Amygdala (tissue), 56 donors: ENCODE measurements at places on chromosomes 12 and 14.
A peak's percentile ranks its signal among the peaks of the same experiment; 100 is the strongest.

- no peak for DNase-seq
Measured at GRCh38 chr12:867905-868304, 81.6 kb downstream of the RAD52 start.

DNA sequence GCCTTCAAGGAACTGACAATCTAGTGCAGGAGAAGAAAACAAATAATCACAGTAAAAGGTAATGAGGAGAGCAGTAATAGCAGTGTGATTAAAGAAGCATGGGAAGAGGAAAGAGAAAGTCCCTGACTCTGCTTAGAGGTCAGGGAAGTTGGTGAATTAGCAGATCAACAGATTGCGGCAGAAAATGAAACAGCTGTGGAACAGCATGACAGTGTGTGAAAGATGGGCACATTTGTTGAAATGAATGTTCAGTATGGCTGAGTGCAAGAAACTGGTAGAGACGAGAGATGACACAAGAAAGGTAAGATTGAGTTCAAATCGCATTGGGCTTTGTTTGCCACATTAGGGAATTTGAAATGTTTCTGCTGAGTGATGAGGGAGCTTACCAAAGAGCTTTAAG is 63.7 kb upstream of the RASSF8 start:
- DNase-seq = no peak

GRCh38 chr14:56854325-56854724 is 44.0 kb upstream of the OTX2 start:
- DNase-seq = no peak

GRCh38 chr12:20497707-20498106 is 129.4 kb downstream of the PDE3A start:
- no peak for DNase-seq

- no peak for DNase-seq
Measured at GRCh38 chr14:33377596-33378390, 439.1 kb downstream of the NPAS3 start.

- no peak for DNase-seq
Measured at GRCh38 chr12:130097798-130098255, 64.4 kb upstream of the FZD10 start.

DNA sequence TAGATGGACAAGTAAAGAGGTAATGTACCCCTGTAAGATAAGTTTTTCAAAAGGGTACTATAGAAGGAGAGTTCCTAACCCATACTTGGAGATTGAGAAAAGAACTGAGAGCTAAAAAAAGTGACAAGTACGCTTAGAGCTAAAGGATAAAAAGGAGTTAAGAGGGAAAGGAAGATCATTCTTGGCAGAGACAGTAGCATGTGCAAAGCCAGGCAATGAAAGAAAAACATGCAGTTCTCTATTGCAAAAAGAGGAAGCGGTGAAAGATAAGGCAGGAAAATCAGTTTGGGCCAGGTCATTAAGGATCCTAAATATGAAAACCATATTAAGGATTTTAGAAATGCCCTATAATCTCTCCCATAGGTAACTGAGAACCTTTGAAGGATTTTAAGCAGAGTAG is 500.4 kb upstream of the GARIN6 start:
- no peak for DNase-seq

DNA sequence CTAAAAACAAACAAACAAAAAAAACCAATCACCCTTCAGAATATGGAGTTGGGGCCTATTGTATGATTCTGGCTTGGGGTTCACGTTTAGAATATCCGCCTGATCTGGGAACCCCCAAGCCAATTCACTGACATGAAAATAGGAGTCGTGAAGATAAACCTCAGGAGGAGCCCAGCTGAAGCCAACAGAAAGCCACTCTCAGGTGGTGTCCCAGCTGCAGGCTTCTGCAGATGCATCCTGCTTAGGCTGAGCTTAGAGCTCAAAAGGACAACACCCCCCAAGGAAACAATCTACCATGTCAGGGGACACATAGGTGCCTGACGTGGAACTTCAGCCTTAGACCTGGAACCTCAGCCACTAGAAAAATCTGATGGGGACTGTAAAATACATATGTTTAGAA is 51.9 kb downstream of the SYNE3 start:
- no peak for DNase-seq

GRCh38 chr14:101960225-101960624 is 4.1 kb upstream of the DYNC1H1 start:
- no peak for DNase-seq

- no peak for DNase-seq
Measured at GRCh38 chr12:118119449-118119879, 15.7 kb upstream of the VSIG10 start.

GRCh38 chr12:124673801-124674617 is 106.6 kb upstream of the NCOR2 start:
- peak; percentile 87 for DNase-seq

- no peak for DNase-seq
Measured at GRCh38 chr14:85085981-85086380, 444.0 kb upstream of the FLRT2 start.

DNA sequence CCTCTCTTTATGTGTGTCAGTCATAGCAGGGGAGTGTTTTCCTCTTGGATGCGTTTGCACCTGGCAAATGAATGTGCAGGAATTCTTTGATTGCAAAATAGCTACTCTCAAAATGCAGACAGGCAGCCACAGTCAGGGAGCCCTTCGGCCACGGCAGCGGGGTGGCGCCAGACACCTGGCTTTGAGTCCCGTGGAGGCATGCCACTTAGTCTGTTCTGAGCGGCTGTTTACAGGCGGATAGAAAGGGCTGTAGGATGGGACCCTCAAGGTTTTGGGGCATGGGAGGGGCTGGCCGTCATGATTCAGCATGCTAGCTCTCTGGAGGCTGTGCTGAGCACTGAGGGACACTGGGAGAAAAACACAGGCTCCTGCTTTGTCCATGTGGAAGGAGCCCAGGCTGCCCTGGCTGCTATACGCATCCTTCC is 117.1 kb downstream of the SLC25A47 start:
- DNase-seq = peak; percentile 43

DNA sequence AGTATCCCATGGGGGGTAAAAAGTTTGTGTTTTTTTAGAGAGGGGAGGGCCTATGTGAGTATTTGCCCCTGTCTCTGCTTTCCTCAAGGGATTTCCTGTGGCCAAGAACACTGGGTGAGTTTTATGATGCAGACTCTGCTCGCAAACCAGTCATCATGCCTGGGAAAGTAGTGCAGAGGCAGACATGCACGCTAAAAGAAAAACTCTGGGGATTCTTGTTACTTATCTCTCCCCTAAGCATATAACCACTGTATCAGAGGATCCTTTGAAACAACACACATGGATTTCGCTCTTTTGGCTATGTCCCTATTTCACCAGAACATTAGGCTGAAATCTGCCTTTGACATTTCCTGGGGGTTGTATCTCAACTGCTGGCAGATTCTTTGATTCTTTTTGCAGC is 1845.8 kb upstream of the SEL1L start:
- no peak for DNase-seq

- no peak for DNase-seq
Measured at GRCh38 chr14:99534863-99535262, 53.7 kb downstream of the CCNK start.

DNA sequence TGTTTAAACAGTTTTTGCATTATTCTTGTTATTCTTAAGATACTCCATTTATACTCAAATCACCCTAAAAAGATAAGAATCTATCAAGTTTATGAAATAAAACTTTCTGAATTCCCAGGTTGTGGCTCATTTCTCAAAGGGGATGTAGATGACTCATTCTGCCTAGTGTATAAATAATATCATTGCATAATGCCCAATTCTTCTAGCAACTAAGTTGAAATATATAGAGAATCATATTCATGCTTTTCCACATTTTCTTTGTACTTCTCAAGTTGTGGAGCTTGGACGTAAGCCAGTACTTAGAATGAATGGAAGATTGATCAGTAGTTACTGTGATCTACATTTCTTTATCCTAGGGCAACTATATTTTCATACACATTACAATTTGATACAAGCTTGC is 201.1 kb downstream of the PPFIA2 start:
- no peak for DNase-seq

DNA sequence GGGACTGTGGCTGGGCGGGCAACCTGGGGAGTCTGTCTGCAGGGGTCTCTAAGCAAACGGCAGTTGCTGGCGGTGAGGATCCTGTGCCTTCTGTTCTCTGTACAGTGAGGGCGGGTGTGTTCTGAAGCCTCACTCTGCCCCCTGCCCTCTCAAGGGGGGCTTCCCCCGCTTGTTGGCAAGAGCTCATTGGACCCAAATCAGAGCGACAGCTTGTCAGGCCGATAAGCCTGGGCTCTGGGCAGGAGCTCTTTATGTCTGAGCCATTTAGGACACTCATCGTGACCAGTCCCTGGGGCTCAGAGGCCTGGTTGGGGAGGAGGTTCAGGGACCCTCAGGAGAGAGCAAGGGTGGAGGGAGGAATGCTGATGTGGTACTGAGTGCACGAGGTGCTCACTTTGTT is 136.0 kb downstream of the TSPAN9 start:
- no peak for DNase-seq

- no peak for DNase-seq
Measured at GRCh38 chr12:104844123-104844522, 114.0 kb downstream of the SLC41A2 start.

GRCh38 chr12:54411391-54412241 is 7.5 kb downstream of the ITGA5 start:
- DNase-seq = no peak

- DNase-seq = no peak
Measured at GRCh38 chr12:130347588-130347987, 9.9 kb downstream of the PIWIL1 start.

DNA sequence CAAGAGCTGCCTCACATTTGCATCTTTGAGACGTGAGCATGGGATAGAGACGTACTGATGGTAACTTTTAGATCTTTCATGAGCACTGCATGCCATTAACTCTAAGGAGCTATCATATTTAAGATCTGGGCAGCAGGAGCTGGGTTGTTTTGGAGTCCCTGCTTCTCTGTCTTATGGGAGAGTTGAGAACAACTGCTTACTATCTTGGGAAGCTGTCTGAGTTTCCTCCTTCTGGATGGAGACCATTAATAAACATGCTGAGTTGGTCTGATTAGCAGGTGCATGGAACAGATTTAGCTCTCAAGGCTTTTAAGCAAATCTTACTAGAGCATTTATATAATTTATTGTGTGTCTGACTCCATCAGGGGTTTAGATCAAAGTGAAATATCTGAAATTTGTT is 119.3 kb upstream of the CCDC198 start:
- DNase-seq = no peak

DNA sequence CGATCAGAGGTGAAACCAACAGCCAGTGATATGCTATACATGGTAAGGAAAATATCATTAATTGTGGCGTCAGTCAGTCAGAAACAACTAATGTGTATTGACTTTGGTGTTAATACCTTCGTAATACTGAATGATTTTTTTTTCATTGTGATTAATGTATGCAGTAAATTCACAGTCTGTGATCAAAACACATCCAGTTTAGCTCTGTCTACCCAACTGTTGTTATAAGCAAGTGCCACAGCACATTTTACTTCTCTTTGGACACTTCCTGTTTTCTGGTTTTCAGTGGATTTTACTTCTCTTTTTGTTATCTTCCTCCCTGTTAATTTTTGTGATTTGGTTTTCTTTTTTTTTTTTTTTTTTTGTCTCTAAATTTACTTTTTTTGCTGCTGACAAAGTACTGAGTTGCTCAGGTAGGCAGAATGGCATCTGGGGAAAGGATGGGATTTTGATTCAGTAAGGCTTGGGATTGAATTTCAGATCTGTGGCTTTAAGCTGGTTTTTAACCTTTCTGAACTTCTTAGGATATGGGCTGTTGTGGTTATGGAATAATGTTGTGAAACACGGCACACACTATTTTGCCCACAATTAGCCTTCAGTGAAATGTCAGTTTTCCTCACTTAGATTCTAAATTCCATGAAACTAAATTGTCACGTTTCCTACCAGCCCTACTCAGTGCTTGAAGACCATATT is 604 bp downstream of the GLIPR1 start:
- no peak for DNase-seq

GRCh38 chr12:9906873-9907272 is 25.3 kb downstream of the CLEC2A start:
- DNase-seq = no peak

DNA sequence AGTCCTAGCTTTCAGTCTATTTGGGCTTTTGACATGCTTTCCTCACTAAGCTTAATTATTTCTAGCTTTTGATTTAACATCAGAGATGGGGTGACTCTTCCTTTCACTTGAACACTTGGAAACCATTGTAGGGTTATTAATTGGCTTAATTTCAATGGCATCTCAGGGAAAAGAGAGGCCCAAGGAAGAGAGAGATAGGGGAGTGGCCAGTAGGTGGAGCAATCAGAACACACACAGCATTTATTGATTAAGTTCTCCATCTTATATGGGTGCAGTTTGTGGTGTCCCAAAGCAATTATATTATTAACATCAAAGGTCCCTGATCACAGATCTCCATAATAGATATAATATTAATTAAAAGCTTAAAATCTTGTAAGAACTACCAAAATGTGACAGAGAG is 1466.1 kb upstream of the SEL1L start:
- no peak for DNase-seq

DNA sequence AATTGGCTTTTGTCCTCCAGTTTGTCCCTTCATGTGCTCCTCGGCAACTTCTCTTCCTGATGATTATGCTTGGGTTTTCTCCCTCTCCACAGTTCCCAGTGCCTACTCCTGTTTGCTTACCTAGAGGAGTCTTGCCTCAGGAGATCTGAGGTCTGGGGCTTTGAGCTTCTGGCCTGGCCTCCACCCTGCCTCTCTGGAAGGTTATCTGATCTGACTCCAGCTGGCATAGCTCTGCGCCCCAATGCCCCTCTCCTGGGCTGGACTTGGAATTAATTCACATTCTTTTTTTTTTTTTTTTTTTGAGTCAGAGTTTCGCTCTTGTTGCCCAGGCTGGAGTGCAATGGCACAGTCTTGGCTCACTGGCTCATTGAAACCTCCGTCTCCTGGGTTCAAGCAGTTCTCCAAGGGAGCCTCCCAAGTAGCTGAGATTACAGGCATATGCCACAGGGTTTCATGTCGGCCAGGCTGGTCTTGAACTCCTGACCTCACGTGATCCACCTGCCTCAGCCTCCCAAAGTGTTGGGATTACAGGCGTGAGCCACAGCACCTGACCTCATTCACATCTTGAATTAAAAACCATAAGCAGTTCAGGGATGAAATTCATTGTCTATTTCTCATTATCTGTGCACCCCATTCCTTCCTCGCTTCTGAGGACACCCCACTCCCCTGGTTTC is 33.5 kb downstream of the CFL2 start:
- DNase-seq = no peak

DNA sequence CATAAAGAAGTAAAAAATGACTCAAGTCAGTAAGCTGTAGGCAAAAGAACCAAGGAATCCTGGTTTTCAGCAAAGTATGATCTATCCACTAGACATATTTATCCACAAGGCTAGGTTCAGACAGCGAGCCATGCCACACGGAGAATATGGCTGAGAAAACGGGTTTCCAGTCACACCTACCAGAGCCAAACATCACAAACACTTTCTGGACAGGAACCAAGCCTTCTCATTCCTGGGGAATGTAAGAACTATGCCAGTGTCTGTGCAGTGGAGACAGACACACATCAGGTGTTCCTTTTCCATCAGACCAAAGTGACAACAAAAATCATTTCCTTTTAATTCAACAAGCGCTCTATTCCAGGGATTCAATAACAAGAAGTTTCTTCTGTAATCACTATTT is 41.1 kb downstream of the AREL1 start:
- no peak for DNase-seq
